CD4-positive, alpha-beta T cell treated with Interleukin-1 beta for 1 hour (primary cell): ENCODE measurements at places on chromosomes 3 and 15.

DNA sequence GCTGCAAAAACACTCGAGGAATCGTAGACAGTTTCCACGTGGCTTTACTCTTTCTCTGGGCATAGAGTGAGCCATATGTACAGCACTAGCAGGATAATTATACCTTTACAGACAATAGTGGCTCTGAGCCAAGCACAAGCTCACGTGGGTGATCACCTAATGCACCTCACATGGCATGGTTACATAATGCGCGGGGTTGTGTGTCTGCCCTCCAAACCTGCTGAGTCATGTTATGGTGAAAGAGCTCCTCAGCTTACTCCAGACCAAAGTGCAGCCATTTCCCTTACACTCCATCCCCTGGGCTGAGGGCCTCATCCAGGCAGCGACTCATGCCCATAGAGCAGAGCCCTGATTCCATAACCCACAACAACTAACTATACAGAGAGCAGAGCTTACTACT, 1458.4 kb upstream of the CADM2 start:
- DNase-seq, result no peak

DNA sequence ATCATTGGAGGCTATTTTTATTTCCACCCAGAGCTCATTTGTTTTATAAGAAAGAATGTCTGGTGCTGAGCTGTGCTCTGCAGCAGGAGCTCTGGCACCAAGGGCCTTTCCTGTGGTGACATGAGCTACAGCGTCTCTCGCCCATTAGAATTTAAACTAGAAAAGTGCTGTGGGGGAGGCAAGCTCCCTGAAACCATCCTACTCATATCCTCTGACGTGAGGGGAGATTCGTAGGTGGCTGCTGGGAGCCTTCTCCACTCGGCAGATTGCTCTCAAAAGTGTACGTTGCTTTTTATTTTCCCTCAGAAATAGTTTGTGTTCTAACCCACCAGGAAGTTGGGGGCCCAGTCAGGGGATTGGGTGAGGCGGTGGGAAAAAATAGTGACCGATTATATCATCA, 76.3 kb upstream of the ARHGEF3 start:
- peak; percentile 9 for DNase-seq

- DNase-seq, result no peak
Measured at GRCh38 chr3:34889641-34890040, 749.7 kb upstream of the ARPP21 start.

DNA sequence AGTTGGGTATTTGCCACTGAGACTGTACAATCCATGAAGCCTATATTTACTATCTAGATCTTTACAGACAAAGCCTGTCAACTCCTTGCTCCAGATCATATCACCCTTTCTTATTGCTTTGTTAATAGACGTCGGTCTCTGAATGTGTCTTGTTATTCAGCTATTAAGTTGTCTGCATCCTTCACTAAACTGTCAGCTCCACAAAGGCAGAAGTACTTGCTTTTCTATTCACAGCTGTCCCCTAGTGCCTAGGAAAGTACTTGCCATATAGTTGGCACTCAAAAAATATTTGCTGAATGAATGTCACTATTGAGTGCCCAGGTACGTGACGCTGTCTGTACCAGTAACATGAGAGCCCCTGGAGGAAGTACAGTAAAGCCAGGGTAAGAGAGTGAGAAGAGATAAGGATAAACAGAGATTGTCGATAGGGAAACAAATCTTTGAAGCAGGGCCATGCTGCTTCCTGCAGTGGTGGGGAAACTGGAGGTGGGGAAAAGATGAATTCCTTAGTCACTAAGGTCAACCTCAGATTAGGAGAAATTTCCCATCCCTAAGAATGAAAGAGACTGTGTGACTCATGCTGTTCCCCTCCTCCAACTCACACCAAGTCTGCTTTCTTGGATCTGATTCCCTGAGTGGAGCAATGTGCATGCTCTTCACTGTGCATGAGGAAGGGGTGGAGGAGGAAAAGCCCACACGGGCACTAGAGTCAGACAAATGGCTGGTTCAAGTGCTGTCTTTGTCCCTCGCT, 36.3 kb downstream of the PRICKLE2 start:
- no peak for DNase-seq

DNA sequence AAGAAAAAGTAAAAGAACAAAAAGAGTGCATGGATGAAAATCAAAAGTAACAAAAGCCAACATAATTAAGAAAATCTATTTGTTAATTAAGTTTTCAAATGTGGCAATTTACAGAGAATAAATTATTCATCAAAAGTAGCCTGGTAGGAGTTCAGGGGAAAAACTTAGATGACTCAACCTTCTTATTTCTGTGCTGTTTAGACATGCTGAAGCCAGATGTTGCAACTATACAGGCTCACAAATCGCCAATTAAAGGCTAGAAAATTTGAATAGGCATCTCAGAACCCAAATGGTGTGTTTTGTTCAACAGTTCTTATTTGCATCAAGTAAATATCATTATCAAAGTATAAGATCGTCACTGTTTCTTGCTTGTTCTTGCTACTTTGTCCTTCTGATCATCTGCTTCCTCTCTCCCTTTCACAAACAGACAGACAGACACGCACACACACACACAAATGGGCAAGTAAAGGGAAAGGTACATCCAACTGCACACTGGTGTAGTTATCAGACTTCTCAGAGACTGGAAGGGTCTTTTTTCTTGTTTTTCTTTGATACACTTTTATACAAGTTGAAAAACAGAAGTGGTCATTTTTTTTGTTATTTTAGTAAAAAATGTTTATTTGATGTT, 572.2 kb downstream of the MECOM start:
- no peak for DNase-seq

DNA sequence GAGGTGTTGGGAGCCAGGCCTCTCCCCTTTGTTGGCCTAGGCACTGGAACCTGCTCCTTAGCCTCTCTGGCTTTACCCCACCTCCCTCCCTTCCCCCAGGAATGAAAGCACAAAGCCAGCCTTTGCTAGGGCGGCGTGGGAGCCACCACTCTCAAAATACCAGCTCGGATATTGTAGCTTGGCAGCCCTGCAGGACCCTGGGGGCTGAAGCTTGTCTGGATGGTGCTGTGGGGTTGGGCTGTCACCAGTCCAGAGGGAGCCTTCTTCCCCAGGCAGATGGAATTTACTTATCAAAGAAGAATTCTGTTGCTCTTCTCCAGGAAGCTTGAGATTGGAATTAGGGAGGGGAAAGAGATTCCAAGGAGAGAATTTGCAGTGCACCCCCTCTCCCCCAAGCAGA, 14.9 kb upstream of the GRM2 start:
- no peak for DNase-seq

- no peak for DNase-seq
Measured at GRCh38 chr3:171088964-171089754, 62.6 kb upstream of the SLC2A2 start.

- DNase-seq, result no peak
Measured at GRCh38 chr15:48392356-48392755, 61.1 kb downstream of the DUT start.

DNA sequence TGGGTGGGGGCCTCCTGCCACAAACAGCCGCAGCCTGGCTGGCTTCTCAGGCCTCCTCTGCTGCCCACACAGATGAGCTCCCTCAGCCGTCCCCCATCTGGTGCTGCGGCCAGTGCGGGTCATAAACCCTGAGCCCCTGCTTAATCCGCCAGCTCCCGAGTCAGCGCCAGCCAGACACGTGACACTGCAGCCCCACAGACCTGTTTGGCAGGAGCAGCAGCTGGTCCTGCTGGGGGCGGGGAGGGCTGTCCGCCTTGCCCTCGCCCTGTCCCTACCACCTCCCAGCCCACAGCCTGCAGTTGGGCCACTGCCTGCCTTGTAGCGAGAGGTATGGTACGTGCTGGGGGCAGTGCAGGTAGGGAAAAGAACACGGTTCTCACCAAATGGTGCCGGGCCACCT, 86.2 kb downstream of the IQSEC1 start:
- DNase-seq, result no peak

GRCh38 chr3:188468662-188469061, 314.7 kb downstream of the LPP start:
- DNase-seq, result peak; percentile 3

DNA sequence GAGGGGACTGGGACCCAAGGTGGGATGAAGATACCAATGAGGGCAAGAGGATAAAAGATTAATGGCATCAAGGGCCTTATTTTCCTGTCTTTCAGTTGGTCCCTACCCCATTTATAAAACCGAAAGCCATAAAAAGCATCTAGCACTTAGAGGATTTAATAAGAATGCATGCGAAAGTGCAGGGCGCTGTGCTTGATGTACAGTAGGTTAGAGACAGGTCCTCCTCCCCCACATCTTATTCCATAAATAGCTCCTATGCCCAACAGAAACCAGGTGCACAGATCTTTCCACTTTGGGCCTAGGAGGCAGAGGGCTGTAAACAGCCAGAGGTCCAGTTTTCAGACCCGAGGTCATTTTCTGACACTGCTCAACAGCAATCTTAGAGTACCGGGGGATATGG, 1.2 kb downstream of the LPCAT4 start:
- DNase-seq, result no peak

DNA sequence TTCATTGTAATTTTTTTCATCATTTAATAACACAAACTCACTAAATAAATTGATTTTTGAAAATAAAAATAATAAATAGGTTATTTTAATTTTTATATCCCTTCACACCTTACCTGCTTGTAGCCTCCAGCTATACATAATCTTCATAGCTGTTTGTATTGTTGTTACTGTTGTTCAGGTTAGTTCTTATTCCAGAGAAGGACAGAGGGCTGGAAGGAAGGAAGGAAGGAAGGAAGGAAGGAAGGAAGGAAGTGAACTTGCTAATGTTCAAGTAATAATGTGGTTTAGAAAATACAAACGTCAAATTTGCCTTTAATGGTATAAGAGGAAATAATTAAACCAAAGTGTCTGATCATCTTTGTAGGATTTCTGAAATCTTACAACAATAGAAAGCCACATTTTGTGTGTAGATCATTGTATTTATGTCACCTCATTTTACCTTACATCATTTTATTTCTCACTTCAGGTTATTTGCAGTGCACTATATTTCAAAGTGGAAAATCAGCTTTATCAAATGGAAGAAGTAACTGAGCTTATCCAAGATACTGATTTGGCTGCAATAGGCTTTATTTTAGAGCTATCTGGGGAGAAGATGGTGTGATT, 660.0 kb upstream of the CCDC54 start:
- DNase-seq, result no peak

DNA sequence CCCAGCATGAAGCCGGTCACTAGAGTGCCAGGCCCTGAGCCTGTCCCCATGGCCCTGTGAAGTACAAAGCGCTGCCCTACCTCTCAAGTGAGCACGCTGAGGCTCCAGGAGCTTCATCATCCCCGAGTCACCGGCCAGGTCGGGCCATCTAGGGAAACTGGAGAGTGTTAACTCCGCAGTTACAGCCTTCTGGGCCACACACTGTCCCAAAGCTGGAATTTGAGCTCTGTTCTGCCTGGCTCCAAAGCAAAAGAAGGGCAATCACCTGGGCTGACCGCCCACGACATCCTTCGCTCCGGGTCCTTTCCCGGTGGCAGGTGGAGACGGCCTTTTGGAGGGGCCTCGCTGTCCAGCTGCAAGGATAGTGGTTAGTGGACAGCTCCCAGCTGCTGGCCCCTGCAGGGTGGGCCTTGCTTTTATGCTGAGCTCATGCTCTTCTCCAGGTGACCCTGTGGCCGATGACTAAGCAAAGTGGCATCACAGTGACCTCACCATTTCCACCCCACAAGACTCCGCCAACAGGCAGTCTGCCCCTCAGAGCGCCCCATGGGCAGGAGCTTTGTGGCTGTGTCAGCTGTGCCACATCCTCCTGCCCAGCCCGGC, 3.5 kb upstream of the MUC4 start:
- peak; percentile 9 for DNase-seq

DNA sequence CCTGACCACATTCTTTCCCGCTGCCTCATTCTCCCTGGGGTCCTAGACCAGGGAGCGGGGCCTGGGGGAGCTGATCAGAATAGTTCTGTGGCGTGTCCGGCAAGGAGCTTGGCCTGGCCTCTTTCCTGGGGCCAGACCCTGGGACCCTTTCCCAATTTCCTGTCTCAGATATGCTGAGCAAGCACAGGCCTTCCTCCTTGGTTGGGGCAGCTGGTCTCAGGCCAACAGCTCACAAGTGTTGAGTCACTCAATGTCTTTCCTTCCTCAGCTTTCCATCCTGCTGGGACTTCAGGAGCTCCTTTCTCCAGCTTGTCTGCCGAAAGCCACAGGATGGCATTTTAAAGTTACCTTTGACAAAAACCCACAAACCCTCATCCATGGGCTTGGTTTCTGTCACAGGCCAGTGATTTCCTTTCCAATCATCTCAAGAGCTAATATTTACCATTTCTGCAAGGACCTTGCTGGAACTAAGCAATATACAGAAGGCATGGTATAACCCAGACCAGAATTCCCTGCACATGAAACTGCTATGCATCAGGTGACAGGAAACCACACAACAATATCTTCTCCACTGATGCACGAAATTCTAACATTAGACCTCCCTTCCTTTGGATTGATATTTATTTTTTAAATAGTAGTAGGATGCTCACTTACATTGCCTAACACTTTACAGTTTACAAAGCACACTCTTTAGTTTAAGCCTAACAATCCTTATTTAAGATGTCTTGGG, 19.5 kb upstream of the TIMP4 start:
- peak; percentile 23 for DNase-seq

DNA sequence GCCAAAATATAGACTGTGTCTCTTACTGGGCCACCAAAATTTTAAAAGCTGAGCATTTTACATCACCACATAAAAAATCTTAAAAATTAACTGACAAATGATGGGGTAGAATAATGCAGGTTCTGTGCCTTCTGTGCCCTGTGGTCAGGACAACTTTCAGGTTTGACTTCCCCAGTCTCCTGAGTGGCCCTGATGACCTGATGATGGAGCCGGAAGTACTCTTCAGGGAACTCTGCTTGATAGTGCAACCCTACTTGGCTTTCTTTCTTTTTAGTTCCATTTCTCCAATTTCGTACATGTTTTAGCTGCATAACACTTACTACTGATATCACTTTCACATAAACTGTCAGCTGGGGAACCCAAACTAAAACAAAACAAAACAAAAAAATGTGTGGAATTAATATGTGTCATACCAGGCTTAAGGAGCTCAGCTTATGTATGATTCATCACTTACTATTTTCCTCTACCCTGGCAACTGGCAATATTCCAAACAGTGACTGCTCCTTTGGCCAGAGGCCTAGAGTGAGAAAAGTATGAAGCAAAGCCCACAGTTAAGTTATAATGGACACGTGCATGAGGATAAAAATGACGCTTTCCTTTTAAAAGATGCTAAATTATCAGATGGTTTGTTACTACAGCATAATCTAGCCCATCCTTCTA, 194.3 kb downstream of the BCHE start:
- DNase-seq, result no peak
